Anterior cingulate cortex (tissue), 58 donors: ENCODE measurements at places on chromosomes 13 and 19.

GRCh38 chr13:76929851-76930374, 18.4 kb upstream of the ACOD1 start:
- no peak for DNase-seq

DNA sequence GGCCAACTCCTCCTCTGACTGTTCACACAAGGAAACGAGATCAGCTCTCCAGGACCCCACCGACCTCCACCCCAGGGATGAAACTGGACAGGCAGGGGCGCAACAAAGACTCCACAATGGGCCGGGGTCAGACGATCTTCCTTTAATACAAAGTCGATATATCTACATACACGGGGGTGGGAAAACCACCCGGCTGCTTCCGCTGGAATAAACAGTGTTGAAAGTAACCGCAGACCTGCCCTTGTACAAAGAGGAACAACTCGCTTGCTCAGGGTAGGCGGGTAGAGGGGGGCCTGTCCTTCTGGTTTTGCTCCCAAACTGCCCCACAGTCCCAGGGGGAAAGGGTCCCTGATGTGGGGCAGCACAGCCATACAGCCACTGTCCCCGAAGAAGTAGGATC, 135.2 kb downstream of the PTPRS start:
- no peak for DNase-seq

DNA sequence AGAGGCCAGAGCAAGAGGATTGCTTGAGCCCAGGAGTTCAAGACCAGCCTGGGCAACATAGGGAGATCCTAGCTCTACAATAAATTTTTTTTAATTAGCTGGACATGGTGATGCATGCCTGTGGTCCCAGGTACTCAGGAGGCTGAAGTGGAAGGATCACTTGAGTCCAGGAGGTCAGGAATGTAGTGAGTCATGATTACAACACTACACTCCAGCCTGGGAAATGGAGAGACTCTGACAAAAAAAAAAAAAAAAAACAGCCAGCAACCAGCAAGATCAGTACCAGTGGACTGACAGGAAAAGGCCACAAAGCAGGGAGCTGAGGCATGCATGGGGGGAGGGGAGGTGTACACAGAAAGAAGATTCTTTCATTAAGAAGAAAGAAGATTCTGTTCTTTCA, 52.7 kb upstream of the RFXAP start:
- DNase-seq = no peak

GRCh38 chr13:111516712-111517640, 196.5 kb downstream of the TEX29 start:
- no peak for DNase-seq
